ENCODE measurements at places on chromosomes 16 and 17. TPM values are rescaled to one million over a fixed set of nuclear protein-coding genes. Genes with fewer than 3 reads are reported as not detected.

KLHL11 gene
- polyA plus RNA-seq: 6.2 TPM

GRCh38 chr17:31674717-31675349, 184.2 kb downstream of the COPRS start:
- DNase-seq: no peak

GRCh38 chr16:65534121-65534528, 412.3 kb upstream of the CDH11 start:
- DNase-seq: no peak

DNA sequence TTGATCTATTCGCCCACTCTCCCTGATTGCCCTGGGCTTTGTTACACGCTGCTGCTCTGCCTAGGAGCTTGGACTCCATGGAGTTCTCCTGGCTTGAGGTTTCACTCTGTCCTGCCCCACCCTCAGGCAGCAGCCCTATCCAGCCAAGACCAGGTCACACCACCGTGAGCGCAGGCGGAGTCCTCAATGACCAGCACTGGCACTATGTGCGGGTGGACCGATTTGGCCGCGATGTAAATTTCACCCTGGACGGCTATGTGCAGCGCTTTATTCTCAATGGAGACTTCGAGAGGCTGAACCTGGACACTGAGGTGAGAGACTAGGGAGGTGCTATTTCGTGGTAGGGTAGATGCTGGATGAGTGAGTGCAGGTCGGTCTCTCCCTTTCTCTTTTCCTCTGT, 3.5 kb downstream of the CNTNAP1 start:
- no peak for DNase-seq

CDK10 gene
- polyA plus RNA-seq: 33.8 TPM

- no peak for DNase-seq
Measured at GRCh38 chr17:8249621-8250500, 772 bp downstream of the PFAS start.

DNA sequence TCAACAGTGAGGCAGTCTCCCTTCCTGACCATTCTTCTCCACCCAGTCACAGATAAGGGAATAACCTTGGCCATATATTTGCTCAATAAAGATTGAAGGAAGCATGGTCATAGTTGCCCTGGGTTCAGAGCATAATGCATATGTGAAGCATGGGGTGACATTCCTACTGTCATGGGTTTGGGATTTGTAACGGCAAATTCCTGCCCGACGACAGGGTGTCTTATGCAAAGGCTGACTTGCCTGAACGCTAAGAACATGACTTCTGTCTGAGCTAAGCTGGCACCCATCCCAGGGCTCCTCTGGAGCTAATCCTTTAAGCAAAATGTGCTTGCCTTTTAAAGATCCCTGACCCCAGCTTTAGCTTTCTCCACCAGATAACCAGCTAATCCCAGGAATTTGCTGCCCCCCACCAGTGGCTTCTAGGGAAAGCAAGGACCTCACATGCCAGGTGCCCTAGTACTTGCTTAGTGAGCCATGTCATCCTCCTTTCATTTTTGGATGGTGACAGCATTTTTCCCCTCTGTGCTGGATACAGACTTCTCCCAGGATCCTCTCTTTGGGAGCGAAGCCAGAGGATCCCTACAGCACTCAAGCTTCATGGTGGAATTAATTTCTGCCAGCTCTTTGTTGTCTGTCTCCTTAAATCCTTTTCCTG, 11.7 kb downstream of the SLC7A6OS start:
- DNase-seq: peak; percentile 33

TBC1D26 gene
- 0.18 TPM for polyA plus RNA-seq

DOC2A gene
- 0.90 TPM for polyA plus RNA-seq

- DNase-seq: no peak
Measured at GRCh38 chr16:47493381-47494337, 32.5 kb downstream of the PHKB start.

GRCh38 chr16:10964039-10964890, 19.9 kb downstream of the CLEC16A start:
- DNase-seq: peak; percentile 81

Data from muscle of back (tissue), 13 donors.